T-helper 2 cell (primary cell): ENCODE measurements at places on chromosomes 7 and 10.

DNA sequence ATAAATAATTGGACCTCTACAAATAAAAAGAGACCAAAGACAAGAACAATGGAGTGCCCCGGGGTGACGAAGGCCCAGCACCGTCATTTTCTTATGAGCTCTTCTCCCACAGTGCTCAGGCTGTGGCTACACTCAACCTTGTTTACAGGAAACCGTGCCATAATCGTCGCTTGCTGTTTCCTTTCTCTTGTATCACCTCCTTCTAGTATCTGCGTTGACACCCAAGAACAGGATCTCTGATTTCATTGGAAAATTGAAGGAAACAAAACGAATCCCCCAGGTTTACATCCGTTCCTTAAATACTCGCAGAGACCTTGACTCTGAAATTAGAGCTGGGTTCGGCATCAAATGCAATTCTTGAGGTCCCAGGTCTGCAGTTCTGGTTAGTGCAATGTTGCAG, 1.7 kb upstream of the IGFBP3 start:
- DNase-seq: no peak

GRCh38 chr7:30070052-30070451, 41.8 kb downstream of the PLEKHA8 start:
- DNase-seq: no peak

DNA sequence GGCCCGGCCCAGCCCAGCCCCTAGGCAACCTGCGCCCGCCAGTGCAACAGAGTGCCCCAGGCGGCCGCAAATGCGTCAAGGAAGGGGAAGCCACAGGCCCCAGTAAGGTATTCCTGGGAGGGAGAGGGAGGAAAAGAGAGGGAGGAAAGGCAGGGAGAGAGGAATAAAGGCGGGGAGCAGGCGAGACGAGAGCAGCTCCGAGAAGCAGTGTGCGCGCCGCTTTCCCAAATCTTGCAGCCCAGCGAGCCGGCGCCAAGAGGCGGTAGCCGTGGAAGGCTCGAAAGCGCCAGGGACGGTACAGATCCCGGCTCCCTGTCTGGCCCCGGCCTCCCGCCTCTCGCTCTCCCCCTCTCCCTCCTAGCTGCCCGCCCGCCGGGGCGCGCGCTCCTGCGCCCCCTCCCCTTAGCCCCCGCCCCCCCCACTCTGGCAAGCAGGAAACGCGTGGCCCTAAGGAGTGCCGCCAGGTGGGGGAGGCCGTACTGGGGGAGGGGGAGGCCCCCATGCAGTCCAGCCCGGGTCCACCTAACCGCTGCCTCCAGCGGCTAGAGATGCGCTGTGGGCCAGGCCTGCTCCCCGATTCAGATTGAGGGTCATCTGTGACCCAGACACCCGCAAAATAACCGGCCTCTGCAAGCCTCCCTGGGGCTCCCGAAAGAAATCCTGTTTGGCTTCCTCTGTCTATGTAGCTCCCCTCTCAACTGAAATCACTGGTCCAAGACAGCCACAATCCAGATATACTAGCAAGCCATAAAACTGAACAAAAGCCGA, 4.3 kb downstream of the HOXA10 start:
- DNase-seq: no peak

GRCh38 chr7:142776206-142776844, 5.6 kb downstream of the PRSS2 start:
- DNase-seq: no peak

DNA sequence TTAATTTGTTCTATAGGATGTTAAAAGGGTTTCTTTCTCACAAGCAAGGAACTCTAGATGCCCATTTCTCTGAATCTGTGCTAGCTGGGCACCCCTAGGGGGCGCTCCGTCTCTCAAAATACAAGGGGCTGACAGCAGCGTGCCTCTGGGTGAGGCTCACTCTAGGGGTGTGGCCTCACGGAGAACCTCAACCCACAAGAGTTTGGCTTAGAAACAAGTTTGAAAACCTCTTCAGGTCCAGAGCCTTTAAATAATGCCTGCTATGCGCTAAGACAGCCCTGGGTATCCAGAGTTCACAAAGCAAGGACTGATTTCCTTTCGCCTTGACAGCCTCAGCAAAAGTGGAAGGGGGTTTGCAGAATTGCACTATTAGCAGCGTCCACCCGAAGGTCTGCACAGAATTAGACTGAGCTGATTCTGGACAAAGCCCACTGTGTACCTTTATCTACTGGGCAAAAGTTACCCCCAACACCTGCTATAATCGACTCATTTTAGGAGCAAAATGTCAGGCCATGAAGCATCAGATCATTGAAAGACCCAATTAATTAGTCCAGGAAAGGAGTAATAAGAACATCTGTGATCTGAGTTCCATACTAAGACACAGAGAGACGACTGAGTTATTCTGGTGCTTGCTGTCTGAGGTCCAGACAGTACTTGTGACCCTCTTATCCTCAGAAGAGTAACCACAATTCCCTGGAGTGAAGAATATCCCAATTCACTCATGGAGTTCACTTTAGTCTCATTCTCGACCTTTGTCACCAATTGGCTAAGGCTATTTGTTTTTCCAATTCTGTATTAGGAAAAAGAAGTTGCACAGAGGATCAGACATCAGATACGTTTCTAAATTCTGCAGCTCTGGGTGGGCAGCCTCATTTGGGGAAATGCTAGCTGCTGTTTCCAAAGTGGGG, 574 bp upstream of the CPED1 start:
- peak; percentile 64 for DNase-seq

DNA sequence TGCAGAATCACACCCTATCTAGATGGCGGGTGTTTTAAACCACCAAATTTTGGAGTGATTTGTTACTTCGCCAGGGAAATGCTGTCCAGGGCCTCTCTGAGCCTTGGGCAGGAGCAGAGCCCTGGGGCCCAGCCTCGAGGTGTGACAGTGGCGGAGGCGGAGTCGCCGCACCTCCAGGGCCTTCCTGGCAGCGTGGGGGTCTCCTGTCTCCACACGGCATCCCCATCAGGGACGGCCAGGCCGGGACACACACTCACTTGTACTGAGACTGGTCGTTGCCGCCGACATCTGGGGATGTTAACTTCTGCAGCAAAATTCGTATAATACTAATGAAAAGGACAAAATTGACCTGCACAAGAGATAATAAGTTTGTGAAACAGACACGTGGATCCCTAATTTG, 110.7 kb downstream of the VIPR2 start:
- no peak for DNase-seq

GRCh38 chr10:79179164-79179956, 110.6 kb downstream of the ZMIZ1 start:
- DNase-seq: no peak

GRCh38 chr7:117411539-117411938, 15.8 kb downstream of the ASZ1 start:
- DNase-seq: no peak
